ENCODE measurements at places on chromosomes 12 and 14.
A peak's percentile ranks its signal among the peaks of the same experiment; 100 is the strongest.

DNA sequence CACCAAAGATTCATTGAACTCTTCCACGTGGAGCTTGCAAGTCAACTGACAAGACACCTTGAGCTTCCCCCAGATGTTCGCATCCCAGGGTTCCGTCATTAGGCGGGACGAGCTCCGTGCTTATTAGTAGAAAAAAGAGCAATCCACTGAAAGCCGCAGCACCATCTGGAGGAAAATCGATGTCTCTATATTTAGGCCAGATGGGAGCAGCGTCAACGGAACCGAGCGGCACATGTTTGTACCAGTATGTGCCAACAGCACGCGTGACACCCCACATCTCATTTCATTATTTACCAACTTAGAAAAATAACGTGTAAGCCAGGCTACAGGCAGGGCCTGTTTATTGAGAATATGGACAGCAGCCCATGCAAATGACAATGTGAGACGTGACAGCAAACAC lies 45.8 kb upstream of the TMEM132D start:
- DNase-seq, result no peak

DNA sequence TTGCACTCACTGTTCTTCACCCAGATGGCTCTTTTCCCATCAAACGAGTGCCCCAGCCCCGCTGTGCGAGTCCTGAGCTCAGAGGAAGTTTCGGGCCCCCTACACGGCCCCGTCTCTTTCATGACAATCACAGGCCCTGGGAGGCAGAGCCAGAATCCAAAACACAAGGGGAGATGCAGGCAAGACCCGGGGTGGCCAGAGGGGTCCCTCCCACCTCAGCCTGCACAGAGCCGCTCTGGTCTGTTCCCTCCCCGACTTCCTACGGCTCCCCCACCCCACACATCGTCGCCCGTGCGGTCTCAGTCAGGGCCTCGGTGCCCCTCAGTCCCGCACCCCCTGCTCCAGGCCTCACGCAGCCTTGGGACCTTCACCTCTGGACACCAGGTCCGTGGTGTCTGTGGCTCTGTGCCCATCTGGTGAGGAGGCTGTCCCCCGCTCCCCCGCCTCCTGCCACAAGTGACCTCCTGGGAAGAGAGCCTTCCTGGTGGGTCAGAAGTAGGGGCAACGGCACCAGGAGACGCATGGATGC lies 8.9 kb downstream of the GPR132 start:
- DNase-seq, result no peak

DNA sequence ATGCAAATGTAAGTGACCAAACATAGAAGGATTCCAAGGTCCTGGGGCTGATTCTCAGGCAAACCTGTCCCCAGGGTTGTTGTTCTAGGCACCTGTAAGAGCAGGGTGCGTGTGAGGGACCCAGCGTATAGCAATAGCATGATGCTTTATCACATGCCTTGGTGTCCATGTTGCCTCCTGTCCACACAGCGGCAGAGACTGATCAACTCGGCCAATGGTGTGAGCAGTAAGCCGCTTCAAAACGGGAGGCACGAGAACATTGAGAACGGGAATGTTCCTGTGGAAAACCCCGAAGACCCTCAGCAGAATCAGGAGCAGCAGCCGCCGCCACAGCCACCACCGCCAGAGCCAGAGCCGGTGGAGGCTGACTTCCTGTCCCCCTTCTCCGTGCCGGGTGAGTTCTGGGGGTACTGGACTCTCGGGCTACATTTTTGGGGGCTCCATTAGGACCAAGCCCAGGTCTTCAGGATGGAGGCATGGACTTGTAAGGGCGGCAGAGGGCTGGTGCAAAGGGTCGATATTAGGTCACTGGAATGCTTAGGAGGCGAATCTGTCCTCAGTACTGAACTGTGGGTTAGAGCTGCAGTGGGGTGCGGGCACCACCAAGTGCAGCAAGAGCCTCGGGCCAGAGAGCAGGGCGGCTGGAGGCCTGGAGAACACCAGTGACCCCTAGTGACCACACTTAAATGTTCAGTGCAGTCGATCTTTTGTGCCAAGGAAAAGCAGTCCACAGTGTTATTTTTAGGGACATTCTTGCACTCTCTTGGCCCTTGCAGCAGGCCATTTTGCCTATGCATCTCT lies 57.2 kb upstream of the RIN3 start:
- DNase-seq, result no peak

GRCh38 chr12:3214526-3215365 lies 137.6 kb downstream of the TSPAN9 start:
- no peak for DNase-seq

DNA sequence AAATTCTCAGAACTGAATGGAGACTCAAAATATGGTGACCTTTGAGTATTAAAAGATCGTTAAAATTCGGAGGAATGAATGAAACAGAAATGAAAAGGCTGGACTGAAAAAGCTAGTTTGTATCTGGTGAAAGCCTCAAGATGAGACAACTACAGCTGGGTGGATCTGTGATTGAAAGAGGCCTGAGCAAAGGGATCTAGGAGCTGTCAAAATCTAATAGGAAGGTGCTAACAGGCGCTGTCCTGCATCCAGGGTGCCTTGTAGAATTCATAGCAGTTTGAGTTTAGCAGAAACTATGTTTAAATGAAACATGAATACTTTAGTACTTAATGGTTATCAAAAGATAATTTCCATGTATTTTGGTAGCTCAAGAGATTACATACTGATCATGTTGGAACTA lies 2.3 kb downstream of the YY1 start:
- DNase-seq, result no peak

DNA sequence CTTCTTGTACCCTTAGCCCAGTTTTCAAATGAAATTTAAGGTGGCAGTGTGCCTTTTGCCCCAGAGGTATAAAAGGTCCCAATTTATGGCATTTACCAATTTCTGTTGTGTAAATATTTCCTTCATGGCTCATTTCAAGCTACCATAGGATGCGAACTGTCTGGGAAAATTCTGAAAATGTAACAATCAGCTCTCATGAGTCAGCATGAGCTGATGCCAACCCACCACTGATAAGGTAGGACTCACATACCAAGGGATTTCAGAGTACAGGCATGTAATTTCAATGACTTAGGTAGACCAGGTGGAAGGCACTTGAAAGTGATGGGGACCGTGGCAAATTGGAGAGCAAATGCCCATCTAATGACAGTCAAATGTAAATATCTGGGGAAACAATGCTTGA lies 169.5 kb downstream of the TTC8 start:
- DNase-seq, result no peak

- DNase-seq, result peak; percentile 2
These were observed 224.0 kb downstream of the TTC6 start for GRCh38 chr14:37819155-37820015.

DNA sequence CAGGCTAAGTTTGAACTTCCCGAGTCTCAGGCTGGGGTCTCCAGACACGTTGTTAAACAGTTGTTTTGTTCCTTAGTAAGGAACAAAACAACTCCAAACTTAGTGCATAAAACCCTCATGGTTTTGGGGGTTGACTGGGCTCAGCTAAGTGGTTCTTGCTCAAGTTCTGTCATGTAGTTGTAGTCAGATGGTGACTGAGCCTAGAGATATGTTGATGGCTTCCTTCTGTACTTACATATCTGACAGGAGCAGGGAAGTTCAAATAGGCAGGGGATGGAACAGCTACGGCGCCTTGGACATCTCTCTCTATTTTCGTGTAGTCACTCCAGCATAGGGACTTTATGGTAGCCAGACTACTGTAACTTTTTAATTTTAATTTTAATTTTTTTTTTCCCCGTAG lies 45.7 kb downstream of the SPATS2 start:
- no peak for DNase-seq

DNA sequence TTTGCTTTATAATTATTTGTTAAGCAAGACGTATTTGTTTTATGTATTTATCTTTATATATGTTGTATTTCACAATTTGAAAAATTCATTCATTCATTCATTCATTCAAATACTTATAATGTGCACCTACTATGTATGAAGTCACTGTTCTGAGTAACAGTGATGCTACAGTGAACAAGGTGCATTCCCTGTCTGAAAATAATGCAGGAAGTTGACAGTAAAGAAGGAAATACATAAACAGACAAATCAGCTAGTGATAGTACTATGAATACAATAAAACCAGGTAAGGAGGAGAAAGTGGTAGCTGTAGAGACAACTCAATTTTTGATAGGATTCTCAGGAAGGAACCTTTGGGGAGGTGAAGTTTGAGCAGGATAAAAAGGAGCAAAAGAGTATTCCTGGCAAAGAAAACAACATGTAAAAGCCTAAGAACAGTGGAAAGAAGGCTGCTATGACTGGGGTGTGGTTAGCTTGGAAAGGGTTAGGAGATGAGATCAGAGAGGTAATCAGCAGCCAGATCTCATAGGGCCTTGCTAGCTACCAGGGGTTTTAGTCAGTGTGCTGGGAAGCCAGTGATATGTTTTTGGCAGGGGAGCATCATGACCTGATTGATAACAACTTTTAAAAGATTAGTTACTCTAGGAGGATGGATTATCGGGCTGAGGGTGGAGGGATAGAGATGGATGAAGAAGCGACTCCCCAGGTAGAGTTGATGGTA lies 17.4 kb downstream of the BICDL1 start:
- no peak for DNase-seq

DNA sequence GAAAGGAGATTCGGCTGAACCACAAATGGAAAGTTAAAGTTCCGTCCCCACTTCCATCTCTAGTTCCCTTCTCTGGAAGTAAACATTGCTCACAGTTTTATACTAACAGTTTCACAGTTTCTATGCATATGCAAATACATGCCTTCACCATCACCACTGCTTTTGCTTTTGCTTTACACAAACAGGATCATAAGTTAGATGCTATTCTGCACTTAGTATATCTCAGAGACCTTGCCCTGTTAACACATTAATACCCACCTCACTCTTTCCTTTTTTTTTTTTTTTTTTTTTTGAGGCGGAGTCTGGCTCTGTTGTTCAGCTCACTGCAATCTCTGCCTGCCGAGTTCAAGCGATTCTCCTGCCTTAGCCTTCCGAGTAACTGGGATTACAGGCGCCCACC lies 890 bp downstream of the TEP1 start:
- no peak for DNase-seq

Measured in HFF-Myc (cell line).